SHP77 treated with DMSO at 0.1 percent for 48 hours (cell line): ENCODE measurements at places on chromosomes 4 and X.

GRCh38 chr4:24488399-24489164 is 95.8 kb downstream of the DHX15 start:
- no peak for DNase-seq

DNA sequence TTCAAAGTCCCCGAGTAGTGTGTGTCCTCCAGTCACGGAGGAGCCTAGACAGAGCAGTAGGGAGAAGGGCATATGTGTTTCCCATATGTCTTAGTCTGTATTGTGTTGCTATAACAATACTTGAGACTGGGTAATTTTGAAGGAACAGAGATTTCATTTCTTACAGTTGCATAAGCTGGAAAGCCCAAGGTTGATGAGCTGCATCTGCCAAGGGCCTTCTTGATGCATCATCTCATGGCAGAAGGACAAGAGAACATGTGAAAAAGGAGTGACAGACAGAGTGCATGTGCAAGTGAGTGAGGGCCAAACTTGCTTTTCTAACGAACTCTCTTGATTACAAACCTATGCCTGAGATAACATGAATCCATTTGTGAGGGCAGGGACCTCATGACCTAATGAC is 243.4 kb downstream of the ARHGAP10 start:
- no peak for DNase-seq

- DNase-seq = no peak
Measured at GRCh38 chrX:113400193-113400704, 559.6 kb upstream of the AMOT start.

- DNase-seq = no peak
Measured at GRCh38 chr4:54333657-54334056, 104.6 kb downstream of the PDGFRA start.

- DNase-seq = no peak
Measured at GRCh38 chr4:82357640-82358039, 16.2 kb downstream of the HNRNPD start.

GRCh38 chr4:63607169-63607872 is 801.9 kb downstream of the TECRL start:
- peak; percentile 19 for DNase-seq

- DNase-seq = no peak
Measured at GRCh38 chr4:43886196-43886595, 562.4 kb downstream of the KCTD8 start.

DNA sequence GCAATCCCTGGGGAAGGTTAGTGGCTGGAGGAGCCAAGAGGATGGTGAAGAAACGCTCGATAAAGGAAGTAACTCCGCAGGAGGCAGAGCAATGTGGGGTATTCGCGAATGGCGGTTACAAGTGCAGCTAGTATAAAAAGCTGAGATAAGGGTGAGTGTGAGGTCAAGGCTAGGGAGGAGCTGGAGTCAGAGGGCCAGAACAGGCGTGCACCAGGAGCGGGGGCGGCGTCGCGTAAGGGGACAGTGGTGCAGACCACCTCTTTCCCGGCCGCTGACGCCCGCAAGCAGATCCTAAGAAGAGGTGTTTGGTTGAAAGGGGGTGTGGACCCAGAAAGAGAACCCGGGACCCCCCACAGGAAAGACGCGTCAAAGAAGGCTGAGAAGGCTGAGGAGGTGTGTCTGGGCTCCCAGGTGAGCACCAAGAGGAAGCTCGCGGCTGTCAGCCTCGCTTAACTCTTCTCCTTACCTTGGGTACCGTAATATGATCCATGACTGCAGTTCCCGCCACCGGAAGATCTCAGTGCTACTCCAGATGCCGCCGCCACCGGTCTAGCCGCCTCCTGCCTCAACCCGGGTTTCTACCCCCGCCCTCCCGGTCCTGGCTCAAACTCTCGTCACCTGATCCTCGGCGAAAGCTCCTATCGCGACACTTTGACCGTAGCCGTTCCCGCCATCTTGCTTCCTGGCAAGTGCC is at the start of gene MTMR8:
Gene MTMR8 (minus strand): TSS at position 579 of the 694 bp plus-strand sequence. CDS start 89 bp downstream, at position 490.
- peak; percentile 19 for DNase-seq

DNA sequence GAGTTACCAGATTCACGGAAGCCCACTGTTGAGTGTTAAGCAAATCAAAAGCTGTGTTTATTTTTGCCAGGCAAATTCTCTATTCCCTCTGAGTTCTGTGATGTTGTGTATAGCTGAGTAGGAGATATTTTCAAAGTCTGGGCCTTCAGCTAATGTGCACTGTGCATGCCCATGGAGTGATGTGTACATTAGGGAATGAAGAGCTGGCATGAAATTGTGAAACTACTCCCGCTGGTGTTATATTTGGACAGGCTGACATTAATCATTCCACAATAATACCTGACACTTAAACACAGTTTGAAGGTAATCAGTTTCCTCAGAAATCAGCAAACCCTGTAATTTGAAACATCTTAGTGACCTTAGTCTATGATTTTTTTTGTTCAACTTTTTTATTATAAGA is 88.1 kb upstream of the MBNL3 start:
- no peak for DNase-seq

DNA sequence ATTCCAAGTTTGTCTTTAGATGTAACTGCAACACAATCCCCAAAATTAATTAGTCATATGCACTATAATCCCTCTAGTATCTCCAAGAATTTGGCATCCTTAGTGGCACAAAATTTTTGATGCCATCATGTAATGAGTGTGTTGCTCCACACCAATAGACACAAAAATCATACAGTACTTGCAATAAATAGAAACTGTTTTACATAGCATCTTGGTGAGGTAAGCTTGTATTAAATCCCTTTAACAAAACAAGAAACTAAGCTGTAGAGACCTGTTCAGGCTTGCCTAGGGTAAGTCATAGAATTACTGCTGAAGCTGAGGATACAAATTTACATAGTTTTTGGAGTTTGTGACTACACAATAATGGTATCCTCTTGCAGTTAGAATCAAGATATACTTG is 64.5 kb upstream of the PRSS12 start:
- no peak for DNase-seq

DNA sequence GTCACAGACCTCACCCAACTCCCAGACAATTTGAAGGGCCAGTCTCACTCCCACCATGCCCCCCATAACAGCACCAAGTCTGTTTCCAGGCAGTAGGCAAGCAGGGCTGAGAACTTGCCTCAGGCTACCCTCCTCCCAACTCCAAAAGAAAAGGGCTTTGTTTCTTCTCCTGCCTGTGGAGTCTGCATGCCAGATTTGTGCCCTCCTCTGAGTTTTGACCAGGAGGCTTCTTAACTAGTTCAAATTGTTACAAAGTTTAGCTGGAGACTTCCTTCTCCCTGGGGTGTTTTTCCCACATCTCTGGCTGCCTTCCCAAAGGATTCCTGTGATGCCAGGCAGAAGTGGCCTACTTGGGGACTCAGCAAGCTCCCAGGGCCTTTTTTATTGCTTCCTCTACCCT is 29.6 kb downstream of the PBDC1 start:
- DNase-seq = no peak

DNA sequence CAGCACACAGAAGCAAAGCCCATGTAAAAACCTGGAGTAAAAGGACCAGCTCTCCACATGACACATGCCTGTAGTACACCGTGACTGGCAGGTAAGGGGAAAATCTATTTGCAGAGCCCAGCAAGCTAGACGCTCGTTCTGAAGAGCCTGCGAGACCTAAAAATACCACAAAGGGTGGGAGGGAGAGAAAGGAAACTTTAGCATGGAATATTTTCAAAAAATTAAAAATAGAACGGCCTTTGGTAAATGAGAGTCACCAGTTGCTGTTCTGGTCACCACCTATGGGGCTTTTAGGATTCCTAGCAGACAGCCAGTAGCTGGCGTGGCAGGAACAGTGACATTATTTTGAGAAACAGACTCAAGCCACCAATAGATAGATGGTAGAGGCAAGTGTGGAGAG is 115.5 kb downstream of the MID1IP1 start:
- no peak for DNase-seq

GRCh38 chr4:87053176-87053658 is 118.4 kb downstream of the AFF1 start:
- DNase-seq = no peak

- no peak for DNase-seq
Measured at GRCh38 chr4:5883916-5884315, 9.0 kb downstream of the CRMP1 start.

DNA sequence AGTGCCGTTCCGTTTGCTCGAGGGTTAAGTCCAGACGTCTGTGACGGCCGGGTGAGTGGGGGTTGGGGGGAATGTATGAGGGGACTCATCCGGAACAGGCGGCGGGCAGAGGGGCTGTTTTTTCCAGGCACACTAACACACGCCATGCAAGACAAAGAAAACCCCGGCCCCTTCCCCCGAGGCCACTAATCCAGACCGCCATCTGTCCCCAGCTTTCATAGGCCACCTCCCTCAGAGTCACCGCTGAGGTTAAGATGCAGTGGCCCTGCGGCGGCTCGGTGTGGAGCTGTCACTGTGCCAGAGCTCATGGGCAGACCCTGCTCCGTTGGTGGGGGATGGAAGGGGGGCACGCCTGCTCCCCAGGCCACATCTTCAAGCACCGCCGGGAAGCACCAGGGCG is 34.1 kb downstream of the SORCS2 start:
- DNase-seq = no peak

DNA sequence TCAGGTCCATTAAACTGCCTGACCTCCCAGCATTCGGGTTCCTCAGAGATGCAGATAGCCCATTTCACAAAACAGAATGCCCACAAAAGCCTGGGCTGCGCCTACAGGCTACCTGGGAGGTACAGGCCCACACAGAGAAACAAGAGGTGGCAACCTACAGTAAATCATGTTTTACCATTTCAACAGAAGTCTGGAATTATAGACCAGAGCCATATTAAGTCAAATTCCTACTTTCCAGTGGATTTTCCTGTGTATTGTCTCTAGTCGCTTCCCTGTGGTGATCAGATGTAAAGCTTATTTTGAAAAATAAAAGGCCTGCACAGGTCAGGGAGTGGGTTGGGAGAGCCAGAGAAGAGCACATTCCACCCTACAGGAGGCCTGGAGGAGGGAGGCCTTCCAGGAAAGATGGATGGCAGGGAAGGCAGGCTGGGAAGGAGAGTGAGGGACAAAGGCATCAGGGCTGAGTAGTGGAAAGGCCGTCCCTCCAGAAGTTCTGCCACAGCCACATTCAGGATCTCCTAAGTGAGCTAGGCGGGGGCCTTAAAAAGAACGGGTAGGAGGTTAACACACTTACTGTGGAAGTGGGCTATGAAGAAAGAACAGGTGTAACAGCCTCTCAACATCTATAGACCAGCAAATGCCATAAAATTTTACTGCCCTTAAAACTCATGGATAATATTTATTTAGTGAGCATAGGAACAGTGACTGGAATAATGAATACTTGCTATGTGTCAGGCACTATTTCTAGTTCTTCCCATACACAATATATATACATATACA is 19.0 kb upstream of the USO1 start:
- no peak for DNase-seq

GRCh38 chr4:140704964-140705363 is 51.2 kb downstream of the TBC1D9 start:
- DNase-seq = no peak

DNA sequence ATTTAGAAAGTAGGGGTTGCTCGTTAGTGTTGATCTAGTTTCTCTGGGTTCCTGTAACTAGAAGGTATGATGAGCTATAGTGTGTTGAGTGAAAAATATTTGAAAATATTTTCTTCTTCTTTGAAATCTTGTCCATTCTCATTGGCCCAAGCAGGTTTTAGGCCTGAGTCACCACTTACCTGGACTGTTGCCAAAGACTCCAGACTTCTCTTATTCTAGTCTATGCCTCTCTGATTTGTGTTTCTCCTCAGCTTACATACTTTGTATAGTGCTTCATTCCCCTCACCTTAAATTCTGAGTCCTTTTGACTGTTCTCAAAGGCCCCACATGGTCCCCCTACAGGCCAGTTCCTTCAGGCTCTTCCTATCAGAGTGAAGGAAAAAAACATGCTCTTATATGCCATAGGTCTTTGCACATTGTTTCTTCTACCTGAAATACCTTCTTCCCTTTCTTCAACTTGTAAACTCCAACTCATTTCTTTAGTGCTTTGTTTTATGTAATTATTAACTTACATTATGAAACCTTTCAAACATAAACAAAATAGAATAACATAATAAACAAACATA is 258.2 kb downstream of the PPP1R2C start:
- no peak for DNase-seq

DNA sequence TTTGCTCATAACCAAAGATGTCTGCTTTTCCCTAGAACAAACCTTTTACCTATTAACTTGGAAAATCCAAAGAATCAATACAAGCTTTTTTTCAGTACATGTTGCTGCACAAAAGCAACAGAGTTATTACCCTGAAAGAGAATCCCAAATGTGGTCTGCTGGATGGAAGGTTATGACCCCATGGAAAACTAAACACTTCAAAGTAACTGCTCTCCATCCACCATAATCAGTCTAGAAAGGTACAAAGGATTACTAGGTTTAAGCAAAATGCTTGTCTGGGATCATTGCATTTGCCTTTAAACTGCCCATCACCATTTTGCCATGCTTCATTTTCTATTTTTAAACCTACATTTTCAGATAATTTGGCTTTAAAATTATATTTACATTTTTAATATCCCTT is 11.7 kb downstream of the MMRN1 start:
- DNase-seq = no peak

- no peak for DNase-seq
Measured at GRCh38 chr4:78928835-78929234, 10.4 kb downstream of the PAQR3 start.

GRCh38 chrX:28278251-28278650 is 297.0 kb upstream of the DCAF8L1 start:
- no peak for DNase-seq

- DNase-seq = no peak
Measured at GRCh38 chrX:129636175-129636681, 18.5 kb downstream of the APLN start.

DNA sequence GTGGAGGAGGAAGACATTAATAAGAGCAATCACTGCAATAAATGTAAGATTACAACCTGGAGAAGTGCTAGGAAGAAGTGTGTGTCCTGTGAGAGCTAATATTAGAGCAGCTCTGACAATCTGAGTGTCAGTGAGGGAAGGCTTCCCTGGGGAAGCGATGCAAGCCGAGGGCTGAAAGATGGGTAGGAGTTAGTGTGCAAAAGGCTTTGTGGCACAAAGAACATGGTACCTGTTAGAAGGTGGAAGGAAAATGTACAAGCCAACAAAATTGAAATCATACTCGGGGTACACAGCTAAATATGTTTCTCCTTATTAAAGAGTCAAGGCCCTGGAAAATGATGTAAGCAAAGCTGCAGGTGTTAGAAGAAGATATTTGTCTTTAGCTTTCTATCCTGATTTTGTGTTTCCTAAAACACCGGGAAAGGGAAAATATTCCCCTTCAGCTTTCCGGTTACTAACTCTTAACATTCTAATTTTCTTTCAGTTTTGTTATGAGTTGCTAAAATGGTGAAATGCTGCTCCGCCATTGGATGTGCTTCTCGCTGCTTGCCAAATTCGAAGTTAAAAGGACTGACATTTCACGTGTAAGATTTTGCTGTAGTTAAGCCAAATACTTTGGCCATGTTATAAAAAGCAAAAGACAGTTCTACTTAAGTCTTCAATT is 808 bp downstream of the THAP6 start:
- DNase-seq = no peak

DNA sequence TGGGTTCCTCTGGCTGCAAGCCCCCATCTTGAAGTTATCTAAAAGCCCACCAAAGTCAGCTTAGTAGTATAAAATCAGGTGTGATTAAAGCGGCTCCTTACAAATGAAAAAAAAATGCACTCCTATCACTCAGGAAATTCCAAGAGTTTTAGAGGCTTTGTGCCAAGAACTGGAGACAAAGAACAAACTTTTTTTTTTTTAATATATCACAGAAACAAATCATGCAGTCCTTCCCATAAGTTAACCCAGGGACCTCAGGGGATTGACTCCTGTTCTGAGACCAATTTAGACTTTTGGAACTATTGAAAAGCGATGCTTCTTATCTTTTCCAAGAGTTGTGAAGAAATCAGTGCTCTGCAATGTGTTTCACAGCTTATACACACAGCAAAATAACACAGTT is 53.6 kb downstream of the HHIP start:
- no peak for DNase-seq
